ENCODE measurements at places on chromosomes 4 and X.

GRCh38 chr4:127558489-127559407, 74.0 kb upstream of the INTU start:
- DNase-seq, result no peak

- DNase-seq, result peak; percentile 95
Observed at GRCh38 chr4:76148142-76148865, at the start of gene NUP54. TSS of gene NUP54 (minus strand) at chr4:76148397. CDS start at chr4:76148374, 23 bp downstream.

DNA sequence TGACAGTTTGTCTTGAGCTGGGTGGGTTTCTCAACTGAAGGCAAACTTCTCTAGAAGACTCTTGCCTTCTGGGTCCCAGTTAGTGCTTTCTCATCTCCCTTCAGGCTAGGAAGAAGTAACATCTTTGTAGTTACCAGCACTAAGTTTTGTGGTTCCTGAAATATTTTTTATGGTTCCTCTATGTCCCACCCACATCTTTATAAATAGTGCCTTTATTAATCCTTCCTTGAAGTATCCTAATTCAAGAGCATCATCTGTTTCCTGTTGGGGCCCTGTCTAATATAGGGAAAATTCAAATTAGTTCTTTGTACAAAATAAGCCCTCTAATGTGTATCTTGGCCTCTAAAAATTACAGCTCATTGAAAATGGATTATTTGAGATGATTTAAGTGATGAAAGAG, 147.4 kb upstream of the MAOA start:
- DNase-seq, result no peak

DNA sequence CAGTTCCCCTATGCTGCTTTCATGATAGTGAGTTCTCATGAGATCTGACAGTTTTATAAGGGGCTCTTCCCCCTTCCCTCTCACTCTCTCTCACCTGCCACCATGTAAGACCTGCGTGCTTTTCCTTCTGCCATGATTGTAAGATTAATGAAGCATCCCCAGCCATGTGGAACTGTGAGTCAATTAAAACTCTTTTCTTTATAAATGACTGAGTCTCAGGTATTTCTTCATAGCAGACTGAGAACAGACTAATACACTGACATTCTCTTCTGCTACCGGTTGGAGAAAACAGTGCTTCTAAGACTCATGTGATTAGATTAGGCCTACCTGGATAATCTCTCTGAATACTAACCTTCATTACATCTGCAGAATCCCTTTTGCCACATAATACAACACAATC, 45.4 kb upstream of the TRPC5OS start:
- DNase-seq, result no peak

DNA sequence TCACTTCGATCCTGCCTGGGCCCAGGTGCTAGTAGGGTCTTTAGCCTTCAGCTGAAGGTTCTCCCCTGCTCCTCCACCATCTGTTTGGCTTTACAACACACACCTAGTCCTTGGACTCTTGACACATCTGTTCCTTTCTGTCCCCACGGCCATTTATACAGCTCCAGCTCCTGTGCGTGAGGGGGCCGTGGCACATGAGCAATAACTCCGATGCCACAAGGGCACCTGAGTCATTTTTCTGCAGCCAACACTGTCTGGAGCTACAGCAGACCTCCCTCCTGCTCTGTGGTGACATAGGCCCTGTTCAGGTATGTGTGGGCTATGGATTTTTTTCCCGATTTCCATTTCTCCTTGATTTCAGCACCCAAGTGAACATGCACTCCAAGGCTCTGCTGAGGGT, 44.7 kb upstream of the BCOR start:
- DNase-seq, result no peak

DNA sequence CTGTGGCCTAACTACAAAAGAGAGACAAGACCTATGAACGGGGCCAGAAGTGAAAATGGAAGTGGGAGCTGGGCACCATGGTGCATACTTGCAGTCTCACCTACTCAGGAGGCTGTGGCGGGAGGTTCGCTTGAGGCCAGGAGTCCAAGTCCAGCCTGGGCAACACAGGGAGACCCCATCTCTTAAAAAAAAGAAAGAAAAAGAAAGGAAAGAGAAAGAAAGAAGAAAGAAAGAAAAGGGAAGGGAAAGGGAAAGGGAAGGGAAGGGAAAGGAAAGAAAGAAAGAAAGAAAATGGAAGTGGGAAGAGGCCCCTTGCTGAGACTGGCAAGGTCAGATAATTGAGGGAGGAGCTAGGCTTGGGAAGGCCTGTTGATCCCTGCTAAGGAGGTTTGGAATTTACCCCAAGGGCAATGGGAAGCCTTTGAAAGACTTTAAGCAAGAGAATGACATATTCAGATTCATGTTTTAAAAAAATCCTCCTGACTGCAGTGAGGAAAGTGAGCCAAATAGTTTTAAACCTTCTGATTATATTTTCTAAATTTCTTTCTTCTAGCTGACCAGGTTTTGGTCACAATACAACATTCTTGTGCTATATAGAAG, 17.7 kb upstream of the HERC5 start:
- DNase-seq, result no peak

GRCh38 chr4:6123541-6123940, 76.8 kb downstream of the JAKMIP1 start:
- no peak for DNase-seq

GRCh38 chr4:118948545-118949144, 60.0 kb downstream of the SYNPO2 start:
- DNase-seq, result no peak

DNA sequence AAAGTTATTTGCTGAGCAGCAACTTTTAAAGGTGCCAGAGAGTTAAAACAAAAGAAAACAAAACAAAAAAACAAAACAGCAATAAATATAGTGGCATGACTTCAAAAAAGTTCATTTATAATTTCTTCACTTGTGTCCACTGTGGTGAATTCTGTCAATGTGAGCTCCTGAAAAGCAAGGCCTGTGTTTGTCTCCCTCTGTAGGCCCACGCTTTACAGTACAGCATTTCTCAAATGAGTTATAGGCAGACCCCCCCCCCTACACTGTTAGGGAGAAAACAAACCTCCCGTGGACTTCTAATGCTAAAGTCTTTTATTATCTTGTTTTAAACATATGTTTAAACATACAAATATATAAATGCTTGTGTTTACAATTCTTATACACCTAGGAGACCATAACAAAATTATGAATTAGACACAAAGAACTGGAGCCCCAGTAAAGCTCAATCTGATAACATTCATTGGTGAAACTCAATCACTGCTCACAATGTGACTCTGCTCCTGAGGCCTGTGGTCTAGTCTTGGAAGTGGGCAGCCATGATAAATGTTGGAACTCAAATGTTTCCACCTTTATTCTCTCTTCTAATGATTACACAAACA, 47.0 kb upstream of the SCOC start:
- DNase-seq, result no peak

DNA sequence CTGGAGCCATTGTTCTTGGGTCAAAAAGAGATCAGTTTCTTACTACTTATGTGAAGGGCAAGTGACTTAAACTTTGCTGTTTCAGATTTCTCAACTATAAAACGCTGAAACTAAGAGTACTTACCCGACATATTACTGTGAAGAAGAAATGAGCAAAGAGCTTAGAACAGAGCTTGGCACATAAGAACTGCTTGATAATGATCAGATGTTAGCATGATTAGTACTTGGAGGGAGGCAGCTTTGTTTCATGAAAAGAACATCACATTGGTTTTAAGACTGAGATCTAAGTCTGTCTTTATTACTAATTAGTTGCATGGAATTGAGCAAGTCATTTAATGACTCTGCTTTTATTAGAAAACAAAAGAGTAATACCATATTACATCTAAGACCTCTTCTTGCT, 169.1 kb downstream of the ARHGAP24 start:
- DNase-seq, result no peak

- DNase-seq, result no peak
Observed at GRCh38 chrX:470686-471085, 84.0 kb upstream of the PPP2R3B start.

- DNase-seq, result no peak
Observed at GRCh38 chr4:89537281-89537680, 229.7 kb upstream of the GPRIN3 start.

- no peak for DNase-seq
Observed at GRCh38 chrX:11241720-11242119, 51.5 kb upstream of the AMELX start.

GRCh38 chr4:121873604-121874003, 3.3 kb upstream of the BBS7 start:
- DNase-seq, result no peak

DNA sequence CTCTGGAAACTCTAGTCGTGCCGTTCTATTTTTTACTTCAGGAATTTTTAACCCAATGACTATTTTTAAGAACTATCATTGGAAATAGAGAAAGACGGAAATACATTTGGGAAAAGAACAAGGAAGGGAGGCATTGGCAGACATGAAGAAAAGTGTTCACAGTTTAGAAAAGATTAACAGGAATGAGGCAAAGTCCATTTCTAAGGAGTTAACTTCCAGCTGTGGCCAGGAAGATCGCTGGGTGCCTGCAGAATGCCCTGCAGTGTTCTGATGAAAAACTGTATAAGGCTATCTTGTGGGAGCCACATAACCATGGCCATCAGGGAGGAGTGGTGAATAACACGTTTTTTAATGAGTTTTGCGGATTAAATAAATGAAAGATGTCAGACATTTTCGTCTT, 150.6 kb upstream of the VCX3A start:
- DNase-seq, result no peak

DNA sequence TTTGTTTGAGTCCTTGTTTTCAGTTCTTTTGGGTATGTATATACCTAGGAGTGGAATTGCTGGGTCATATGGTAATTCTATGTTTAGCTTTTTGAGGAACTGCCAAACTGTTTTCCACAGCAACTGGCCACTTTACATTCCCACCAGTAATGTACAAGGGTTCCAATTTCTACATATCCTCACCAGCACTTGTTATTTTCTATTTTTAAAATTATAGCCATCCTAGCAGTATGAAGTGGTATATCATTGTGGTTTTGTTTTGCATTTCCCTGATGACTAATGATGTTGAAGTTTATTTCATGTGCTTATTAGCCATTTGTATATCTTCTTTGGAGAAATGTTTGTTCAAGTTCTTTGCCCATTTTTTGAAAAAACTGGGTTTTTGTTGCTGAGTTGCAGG, 39.6 kb downstream of the TMEM164 start:
- DNase-seq, result no peak

GRCh38 chr4:70627620-70628019, 924 bp upstream of the ENAM start:
- DNase-seq, result no peak

DNA sequence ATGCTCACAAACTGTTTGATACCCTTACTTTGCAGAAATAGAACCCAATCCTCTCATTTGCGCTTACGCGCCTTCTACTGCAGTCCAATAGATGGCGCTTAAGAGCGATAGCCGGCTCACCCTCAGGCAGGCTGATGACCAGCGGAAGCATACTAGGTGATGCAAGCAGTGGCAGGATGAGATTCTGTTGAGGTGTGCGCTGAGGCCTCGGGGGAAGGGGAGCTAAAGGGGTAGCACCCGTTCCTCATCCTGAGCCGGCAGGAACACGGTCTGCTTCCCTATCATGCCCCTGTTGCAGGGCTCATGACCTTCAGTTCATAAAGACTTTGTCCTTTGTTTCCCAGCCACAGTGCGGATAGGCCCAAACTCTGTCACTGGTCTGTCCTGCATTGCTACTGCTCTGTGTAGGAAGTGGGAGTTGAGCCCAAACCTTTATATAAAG, 628.9 kb downstream of the TLL1 start:
- no peak for DNase-seq

DNA sequence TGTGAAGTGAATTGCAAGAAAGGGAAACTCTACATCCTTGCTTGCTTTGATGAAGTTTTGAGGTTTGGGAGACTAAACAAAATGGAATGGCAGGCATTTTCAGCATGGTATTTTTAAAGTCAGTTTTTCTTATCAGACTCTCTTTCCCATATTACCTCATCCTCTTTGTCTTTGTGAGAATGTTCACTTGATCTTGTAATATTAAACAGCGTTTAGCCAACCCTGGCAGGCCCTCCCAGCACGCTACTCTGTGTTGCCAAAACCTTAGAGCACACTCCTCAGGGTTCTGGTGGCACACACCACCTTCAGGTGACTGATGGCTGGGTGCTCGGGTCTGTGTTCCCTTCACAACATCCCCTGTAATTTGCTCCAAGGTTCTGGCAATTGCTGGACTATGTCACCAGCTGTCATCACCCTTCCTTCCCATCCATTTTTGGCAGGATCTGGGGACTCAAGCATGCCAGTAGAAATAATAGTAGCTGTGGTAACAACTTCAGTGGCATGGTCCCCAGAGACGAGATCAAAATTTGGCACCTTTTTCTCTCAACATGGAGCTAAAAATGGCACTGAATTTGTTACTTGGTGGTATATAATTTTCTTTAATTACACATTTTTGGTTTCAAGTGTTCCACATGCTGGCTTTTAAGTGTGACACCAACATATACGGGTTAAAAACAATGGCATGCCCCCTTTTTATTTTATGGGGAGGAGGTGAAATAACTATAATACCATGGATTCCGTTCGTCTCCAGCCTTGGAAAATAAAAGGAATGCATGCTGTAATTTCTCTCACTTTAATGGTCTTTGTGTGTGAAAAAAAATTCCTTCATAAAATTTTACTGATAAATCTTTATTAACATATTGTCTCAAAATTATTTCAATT, 273.1 kb downstream of the DCTD start:
- no peak for DNase-seq

GRCh38 chrX:7115557-7115956, 32.0 kb upstream of the STS start:
- DNase-seq, result peak; percentile 23

DNA sequence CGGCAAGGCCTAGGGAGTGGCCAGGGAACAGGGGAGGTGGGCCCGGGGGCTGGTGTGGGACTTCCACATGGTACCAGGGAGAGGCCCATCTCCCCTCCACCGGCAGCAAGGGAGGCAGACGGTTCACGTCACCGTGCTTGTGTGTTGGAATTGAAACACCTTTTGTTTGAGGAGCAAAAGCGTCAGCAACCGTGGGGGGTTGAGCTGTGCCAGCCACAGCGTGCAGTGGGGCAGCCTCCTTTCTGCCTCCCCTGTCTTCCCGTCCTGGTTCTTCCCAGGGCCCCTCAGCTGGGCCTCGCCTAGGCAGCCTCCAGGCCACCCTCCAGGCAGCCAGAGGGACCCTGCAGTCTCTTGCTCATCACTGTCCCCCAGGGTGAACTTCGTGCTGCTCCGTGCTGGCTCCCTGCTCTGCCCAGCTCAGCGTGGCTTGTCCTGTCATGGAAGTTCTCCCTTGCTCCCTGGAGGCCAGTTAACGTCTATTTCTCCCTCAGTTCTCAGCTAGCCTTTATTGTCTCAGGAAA, 32.1 kb upstream of the HGFAC start:
- DNase-seq, result peak; percentile 34

- peak; percentile 12 for DNase-seq
Observed at GRCh38 chrX:1361275-1361674, 24.7 kb downstream of the IL3RA start.

DNA sequence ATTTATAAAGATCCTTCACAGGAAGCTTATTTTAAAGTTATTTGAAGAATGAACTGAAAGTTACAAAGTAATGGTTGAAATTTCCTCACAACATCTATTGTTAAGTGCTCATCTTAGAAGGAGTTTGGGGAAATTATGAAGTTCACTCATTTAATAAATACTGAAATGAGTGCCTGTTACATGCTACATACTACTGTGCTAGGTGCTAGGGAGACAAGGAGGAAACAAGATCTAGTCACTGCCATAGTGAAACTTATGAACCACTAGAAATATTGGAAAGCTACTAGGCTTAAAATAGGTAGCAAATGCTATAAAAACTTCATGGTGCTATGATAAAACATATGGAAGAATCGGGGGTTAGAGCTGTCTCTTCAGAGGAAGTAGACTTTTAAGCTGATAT, 97.1 kb downstream of the JADE1 start:
- DNase-seq, result no peak

- no peak for DNase-seq
Observed at GRCh38 chr4:6724421-6725111, 8.6 kb downstream of the BLOC1S4 start.

Data from ovary (tissue), 10 donors.